ENCODE measurements at places on chromosomes 3 and 15. TPM values are rescaled to one million over a fixed set of nuclear protein-coding genes. Genes with fewer than 3 reads are reported as not detected.

Gene CCNDBP1
- total RNA-seq, result 73.5 TPM

Gene IVD
- total RNA-seq, result 30.1 TPM

Gene HTR3E
- not detected for total RNA-seq

Gene MESP2
- total RNA-seq, result not detected

Measured in T-helper 17 cell (primary cell).